ENCODE measurements at places on chromosomes 2 and 18. TPM values are rescaled to one million over a fixed set of nuclear protein-coding genes. Genes with fewer than 3 reads are reported as not detected.

DNA sequence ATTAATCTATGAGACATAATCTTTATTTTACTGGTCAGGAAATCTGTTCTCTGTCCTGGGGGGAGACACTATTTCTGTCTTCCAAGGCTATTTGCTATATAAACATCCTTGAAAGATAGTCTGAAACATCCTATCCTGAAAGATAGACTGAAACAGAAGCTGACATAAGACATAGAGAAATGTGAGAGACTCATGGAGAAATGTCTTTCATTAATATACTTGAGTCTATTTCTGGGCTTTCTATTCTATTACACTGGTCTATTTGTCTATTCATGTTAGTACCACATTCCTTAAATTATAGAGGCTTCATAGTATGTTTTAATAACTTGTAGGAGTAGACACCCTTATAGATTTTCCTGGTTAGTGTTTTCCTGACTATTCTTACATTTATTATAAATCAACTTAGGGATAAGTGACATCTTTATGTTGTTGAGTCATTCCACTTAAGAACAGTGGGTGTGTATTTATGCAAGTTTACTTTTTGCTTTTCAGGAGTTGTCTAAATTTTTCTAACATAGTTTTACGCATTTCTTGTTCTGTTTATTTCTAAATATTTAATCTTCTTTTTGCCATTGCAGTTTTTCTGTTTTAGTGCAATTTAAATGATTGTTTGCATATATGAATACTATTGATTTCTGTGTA is 244.9 kb upstream of the ZSWIM2 start:
- no peaks in the 10 kb centered on the region for H3K4me1 ChIP-seq
- no peak for DNase-seq
- H3K4me3 ChIP-seq, result no peak overlapping the region
- H3K27me3 ChIP-seq, result no peaks in the 10 kb centered on the region
- no peaks in the 10 kb centered on the region for H3K36me3 ChIP-seq
- H3K27ac ChIP-seq, result no peak overlapping the region

- no peak overlapping the region for H3K27ac ChIP-seq
- peaks cover 16% of the 10 kb centered on the region for H3K36me3 ChIP-seq
- no peak overlapping the region for H3K4me3 ChIP-seq
- H3K4me1 ChIP-seq, result no peaks in the 10 kb centered on the region
These were observed 45.1 kb downstream of the RPL31 start for GRCh38 chr2:101047075-101047766.

DNA sequence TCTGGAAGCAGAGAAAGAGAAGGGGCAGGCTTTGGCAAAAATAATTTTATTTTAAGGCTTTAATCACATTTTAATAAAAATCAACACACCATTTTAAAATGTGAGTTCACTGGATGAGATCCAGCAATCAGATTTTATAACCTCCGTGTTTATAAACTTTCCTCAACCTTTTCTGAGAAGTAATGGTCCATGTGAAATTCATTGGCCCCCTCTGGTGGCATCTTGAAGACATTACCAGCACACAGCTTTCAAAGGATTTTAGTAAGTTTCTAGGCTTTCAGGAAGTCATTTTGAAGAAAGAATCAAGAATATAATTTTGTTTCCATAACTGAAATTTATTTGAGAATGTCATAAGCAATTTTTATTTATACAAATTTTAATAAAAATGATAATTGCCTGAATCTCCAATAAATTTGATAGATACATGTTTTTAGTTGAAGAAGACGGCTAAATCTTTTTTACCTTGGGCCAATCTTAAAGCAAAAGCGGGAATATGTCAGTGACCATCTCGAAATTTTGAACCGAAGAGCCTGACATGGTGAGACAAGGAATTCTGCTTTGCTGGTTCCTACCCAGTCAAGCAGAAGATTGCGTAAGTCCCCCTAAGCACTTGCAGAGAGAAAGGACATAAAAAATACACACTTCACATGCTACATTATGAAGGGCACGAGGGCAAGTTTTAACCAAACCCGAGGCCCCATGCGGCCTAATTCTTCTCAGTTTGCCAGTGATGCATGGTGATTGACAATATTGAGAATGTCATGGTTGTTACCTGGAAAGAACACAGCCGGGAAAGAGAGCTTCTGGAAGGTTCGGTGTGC is 128.4 kb upstream of the CBLN2 start:
- DNase-seq, result no peak
- H3K27ac ChIP-seq, result no peak overlapping the region
- H3K36me3 ChIP-seq, result no peaks in the 10 kb centered on the region
- H3K27me3 ChIP-seq, result no peaks in the 10 kb centered on the region

DNA sequence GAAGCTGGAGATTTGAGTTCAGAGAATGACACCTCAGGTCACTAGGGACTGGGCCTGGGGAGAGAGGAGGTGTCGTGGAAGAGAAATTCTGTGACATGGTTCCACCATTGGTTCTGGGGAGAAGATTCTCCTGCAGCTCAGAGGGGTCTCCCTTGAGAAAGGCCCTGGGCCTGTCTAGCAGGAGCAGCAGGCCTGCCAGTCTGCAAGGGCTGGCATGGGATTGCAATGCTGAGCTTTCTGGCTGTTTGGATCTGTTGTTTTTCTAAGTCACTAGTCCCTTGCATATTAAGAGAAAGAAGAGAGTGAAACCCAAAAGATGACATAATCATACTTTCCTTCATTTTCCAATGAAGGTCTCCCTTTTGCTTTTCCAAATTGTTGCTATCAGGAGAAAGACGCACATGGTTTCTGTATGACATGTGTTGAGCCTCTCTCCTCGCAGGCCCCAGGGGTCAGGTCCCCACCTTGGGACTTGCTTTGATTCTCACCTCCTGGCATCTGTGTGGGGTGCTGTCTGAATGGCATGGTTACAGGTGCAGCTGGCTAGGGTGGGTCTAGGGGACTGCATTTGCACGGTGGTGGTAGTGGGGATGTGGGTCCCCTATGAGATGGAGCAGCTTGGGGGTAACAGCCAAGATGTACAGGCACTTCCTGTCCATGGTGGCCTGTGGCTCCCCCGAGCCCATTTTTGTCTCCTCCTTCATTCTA is 117.8 kb downstream of the GLI2 start:
- H3K36me3 ChIP-seq, result peaks cover 9% of the 10 kb centered on the region
- no peak for DNase-seq
- no peak overlapping the region for H3K27ac ChIP-seq

- no peak for DNase-seq
- no peaks in the 10 kb centered on the region for H3K4me1 ChIP-seq
- no peaks in the 10 kb centered on the region for H3K36me3 ChIP-seq
These were observed 144.1 kb downstream of the SOCS6 start for GRCh38 chr18:70432804-70433400.

- no peak for DNase-seq
- no peak overlapping the region for H3K27ac ChIP-seq
- peaks cover 49% of the 10 kb centered on the region for H3K36me3 ChIP-seq
- no peak overlapping the region for H3K4me3 ChIP-seq
These were observed 73.4 kb downstream of the CCDC150 start for GRCh38 chr2:196712867-196713266.

DNA sequence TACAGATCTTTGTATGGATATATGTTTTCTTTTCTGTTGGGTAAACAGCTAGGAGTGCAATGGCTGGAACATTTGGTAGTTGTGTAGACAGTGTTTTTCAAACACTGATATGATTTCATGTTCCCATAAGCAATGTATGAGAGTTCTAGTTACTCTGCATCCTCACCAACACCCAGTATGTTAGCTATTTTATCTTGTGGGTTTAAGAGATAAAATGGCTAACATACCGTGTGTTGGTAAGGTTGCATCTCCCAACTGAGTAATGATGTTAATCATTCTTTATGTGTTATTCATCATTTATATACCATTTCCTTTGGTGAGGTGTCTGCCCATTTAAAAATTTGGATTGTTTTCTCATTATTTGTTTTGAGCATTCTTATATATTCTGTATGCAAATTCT is 65.7 kb downstream of the LYPD6B start:
- H3K27ac ChIP-seq, result no peak overlapping the region
- H3K4me1 ChIP-seq, result no peaks in the 10 kb centered on the region
- no peaks in the 10 kb centered on the region for H3K27me3 ChIP-seq

- no peak overlapping the region for H3K27ac ChIP-seq
- H3K36me3 ChIP-seq, result no peaks in the 10 kb centered on the region
- no peak overlapping the region for H3K4me3 ChIP-seq
- no peak for DNase-seq
These were observed 40.4 kb downstream of the TFCP2L1 start for GRCh38 chr2:121244616-121245015.

DNA sequence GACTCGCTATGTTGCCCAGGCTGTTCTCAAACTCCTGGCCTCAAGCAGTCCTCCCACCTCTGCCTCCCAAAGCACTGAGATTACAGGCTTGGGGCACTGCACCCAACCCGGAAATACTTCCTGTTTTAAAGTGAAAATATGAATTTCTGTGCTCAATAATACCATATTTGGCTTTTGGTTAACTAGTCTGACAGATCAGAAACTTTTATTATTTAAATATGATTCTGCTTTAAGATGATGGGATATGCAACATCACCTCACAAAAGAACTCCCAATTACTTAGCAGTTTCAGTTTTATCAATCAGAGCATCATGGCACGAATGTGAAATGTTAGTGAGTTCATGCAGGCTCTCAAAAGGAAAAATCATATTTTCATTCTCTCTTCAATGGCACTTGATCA is 120.6 kb downstream of the PTRHD1 start:
- no peak for DNase-seq
- no peaks in the 10 kb centered on the region for H3K4me1 ChIP-seq
- H3K4me3 ChIP-seq, result no peak overlapping the region
- H3K27ac ChIP-seq, result no peak overlapping the region
- no peaks in the 10 kb centered on the region for H3K36me3 ChIP-seq
- no peaks in the 10 kb centered on the region for H3K27me3 ChIP-seq

DNA sequence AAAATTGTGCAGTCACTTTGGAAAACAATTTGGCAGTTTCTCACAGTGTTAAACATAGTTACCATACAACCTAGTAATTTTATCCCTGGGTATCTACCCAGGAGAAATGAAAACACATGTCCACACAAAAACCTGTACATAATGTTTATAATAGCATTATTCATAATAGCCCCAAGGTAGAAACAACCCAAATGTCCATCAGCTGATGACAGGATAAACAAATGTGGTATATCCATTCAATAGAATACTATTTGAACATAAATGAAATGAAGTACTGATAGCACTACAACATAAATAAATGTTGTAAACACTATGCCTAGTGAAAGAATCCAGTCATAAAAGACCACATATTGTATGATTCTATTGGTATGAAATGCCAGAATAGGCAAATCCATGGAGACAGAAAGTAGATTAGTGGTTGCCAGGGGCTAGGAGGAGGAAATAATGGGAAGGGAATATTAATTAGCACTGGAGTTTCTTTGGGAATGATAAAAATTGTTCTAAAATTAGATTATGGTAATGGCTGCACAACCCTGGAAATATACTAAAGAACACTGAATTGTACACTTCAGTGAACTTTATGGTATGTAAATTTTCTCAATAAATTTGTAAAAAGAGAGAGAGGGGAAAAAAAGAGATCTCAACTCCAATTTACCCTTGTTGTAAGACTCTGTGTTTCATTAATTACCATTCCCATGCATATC is 20.8 kb upstream of the VIT start:
- peaks cover 5% of the 10 kb centered on the region for H3K36me3 ChIP-seq
- H3K27me3 ChIP-seq, result no peaks in the 10 kb centered on the region
- no peak overlapping the region for H3K4me3 ChIP-seq
- DNase-seq, result no peak

DNA sequence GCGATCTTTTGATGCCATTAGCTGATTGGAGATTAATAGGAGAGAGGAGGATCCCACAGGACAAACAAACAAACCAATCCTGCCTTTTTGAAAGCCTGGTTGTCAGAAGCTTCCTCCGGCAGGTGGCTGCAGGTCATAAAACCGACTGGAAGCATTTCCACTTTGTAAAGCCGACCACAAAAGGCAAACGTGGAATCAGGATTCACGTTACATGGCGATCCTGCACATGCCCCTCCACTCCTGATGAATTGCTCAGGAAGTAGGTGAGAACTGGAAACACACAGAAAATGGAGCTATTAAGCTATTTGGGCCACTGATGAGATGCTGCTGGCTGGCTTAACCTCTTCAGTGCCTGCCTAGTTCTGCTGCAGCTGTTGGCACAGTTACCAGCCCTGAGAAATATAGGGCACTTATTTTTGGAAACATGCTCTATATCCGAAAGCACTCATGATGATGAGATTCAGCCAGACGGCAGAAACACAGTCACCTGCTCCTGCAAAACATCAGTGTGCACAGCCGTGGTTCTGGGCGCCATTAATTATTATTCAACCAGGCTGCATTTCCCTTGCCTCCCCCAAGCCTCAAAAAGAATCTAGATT is 110.3 kb upstream of the ST6GAL2 start:
- H3K4me3 ChIP-seq, result no peak overlapping the region
- DNase-seq, result no peak

DNA sequence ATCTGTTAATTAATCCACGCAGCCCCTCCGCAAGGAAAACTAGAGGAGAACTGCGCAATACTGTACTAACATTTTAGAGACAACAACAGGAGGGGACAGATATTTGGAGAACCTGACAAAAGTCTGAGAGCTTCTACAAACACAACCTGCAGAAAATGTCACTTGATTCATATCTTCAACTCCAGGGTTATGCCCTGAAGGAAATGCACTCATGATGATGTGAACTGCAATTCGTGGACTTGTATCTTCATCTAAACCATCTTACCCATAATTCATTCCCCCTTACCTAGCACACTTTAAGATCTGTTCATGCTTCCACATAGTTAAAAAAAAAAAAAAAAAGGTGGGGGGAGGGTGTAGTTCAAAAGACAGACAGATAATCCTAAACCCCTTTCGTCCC is 75.5 kb downstream of the AFF3 start:
- H3K4me1 ChIP-seq, result no peaks in the 10 kb centered on the region
- no peak overlapping the region for H3K4me3 ChIP-seq
- DNase-seq, result no peak

DNA sequence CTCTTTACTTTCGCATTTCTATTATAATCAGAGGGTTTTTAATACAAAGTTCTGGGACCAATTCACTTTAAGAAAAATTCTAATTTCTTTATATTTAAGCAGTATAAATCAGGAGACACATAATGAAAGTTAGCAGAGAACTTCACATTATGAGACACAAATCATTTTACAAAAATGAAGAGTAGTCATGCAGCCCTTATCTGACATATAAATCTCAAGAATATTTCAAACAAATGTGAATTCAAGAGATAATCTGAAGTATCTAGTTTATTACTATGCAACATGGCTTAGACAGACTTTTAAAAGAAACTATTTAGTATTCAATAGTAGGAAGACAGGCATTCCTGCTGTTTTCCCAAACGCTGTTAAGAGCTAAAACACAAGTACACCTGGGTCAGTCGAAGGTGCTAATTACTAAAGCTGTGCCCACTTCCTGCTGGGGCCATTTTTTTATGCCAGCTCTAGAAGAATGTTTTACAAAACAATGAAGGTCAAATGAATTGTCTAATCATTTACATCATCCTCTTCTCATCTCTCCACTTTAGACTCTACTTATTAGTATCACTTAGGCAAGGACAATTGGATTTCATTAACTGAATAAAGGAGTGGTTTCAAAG is 40.2 kb downstream of the CWC22 start:
- H3K4me3 ChIP-seq, result no peak overlapping the region
- H3K27me3 ChIP-seq, result no peaks in the 10 kb centered on the region
- H3K4me1 ChIP-seq, result no peaks in the 10 kb centered on the region
- peaks cover 20% of the 10 kb centered on the region for H3K36me3 ChIP-seq

The EN1 gene
- total RNA-seq, result not detected

The CREB1 gene
- total RNA-seq, result 103 TPM

The CHRNG gene
- not detected for total RNA-seq

The REL gene
- 6.2 TPM for total RNA-seq

The SPP2 gene
- total RNA-seq, result not detected

The BZW1 gene
- total RNA-seq, result 366 TPM

The NEUROD1 gene
- total RNA-seq, result not detected
